NCI-H1092 (cell line): ENCODE measurements at places on chromosomes 5 and 9.

DNA sequence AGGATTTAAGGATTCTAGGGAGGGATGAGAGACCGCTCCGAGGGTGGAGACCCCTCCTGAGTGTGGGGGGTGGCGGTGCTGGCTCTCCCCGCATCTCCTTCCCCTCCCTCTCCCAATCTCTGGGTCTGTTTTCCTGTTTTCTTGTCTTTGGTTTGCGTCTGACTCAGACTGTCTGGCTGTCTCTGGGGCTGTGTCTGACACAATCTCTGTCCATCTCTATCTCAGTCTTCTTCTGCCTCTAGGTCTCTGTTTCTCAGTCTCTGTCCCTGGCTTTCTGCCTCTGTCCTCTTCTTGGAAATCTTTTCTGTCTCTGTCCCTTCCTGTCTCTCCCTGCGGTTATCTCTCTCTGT is 196 bp upstream of the GRM6 start:
- no peak for DNase-seq

DNA sequence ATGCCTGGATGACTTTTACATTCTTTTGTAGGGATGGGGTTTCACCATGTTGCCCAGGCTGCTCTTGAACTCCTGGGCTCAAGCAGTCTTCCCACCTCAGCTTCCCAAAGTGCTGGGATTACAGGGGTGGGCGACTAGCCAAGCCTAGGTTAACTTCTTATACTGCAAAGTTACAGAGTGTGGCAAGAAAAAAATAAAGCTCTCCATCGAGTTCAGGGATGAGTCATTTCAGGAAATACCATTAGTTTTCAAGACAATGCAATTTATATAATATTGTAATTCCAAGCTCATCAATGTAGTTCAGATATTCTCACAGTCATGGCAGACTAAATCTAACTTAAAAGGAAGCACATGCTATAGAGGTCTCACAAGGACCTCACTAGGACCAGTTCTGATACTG is 11.5 kb upstream of the ABO start:
- DNase-seq, result no peak

- DNase-seq, result no peak
Measured at GRCh38 chr9:92685022-92685421, 15.1 kb upstream of the IPPK start.

GRCh38 chr5:176819476-176819875 is 9.1 kb downstream of the UNC5A start:
- DNase-seq, result no peak

DNA sequence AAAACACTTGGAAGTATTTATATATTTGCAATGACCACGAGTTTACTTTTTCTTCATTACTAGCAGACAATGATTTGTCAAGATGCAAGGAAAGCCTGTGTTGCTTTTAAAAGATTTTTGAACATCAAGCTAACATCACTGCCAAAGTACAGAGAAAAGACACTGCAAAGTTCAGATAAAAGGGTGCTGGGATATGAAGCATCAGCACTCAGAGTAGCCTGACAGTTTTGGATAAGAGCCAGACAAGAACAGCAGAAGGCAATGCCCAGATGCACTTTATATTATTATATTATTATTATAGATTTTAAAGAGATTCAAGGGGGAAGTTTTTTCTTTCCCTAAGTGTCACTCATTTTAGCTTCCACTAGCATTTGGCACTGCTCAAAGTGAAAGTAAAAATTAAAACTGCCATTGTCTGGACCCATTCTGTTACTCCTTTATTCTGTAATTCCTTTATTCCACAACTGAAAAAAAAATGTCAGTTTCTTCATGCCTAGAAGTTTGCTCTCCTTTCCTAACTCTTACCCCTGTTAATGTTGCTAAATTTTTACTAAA is 240.6 kb downstream of the EFNA5 start:
- no peak for DNase-seq

GRCh38 chr5:151141535-151141934 is 16.0 kb downstream of the ANXA6 start:
- no peak for DNase-seq

GRCh38 chr5:88290801-88291200 is 22.2 kb upstream of the TMEM161B start:
- DNase-seq, result no peak

GRCh38 chr5:41403846-41404245 is 106.6 kb downstream of the PLCXD3 start:
- no peak for DNase-seq

GRCh38 chr5:36713541-36713940 is 107.1 kb downstream of the SLC1A3 start:
- DNase-seq, result no peak

DNA sequence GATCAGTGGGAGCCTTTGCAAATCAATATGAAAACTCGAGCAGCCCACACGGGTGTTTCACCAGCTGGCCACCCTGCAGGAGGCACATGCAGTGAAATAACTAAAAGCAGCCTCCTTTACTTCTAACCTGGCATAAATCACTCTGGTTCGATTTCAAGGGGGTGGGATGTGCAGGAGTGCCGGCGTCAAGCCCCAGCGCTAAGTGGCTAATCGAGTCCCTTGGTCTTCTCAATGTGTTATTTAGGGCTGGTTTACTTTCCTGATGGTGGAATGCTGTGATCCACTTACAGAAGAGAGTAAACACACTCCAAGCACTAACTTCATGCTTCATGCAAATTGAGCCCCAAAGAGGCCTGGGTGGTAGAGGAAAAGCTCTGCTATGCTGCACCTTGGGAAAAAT is 109.4 kb downstream of the TMEM174 start:
- DNase-seq, result peak; percentile 79

DNA sequence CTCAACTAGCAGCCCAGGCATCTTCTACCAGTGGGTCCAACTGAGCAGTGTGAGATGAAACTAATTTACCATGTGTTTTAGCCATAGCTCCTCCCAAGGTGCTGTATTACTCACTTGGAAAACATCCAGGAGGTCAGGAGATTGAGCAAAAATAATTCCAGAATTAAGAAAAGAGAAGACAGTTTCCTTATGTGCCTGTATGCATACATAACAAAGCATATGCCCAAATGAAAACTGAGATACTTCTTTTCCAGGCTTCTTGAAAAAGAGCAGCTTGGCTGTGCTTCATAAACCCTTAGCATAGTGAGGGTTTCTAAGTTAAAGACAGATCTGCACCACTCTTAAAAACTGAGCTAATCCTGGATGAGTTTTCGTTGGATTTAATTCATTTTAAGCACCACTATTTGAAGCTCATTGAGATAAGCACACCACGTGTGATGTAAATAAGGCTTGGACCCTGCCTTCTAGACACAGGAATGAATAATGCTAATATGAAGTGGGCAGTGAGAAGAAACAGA is 119.4 kb downstream of the ADAMTS12 start:
- DNase-seq, result no peak

DNA sequence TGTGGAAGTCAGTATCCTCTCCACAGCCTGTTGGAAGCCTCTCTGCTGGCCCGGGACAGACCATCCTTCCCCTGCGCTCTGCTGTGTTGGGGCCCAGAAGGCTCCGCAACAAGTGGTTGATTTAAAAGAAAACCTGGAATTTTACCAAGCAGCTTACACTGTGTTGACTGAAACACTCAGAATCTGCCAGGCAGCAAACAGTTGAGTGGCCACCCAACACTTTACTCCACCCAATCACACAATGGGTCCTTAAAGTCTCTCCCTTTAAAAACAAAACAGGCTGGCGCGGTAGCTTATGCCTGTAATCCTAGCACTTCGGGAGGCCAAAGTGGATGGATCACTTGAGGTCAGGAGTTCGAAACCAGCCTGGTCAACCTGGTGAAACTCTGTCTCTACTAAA is 28.0 kb upstream of the DMRT3 start:
- no peak for DNase-seq

DNA sequence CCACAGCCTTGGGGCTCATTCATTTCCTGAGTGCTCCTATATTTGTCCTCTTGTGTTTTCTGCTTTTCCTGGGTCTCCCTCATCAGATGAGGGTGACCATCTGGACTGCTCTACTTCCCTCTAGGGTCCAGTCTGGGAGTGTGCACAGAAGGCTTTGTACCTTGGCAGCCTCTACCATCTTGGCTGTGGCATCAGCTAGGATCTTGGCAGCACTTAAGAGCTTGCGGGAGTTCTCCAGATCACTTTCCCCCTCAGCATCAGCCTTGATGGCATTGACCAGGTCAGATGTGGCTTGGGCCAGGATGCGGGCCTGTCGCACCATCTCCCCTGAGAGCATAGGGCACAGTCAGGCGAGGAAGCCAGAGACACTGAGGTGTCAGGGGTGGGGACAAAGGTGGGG is 15.8 kb downstream of the TLN1 start:
- no peak for DNase-seq

GRCh38 chr9:16526380-16526779 is 344.1 kb downstream of the BNC2 start:
- DNase-seq, result no peak

- no peak for DNase-seq
Measured at GRCh38 chr5:116810951-116811350, 236.3 kb upstream of the SEMA6A start.

- no peak for DNase-seq
Measured at GRCh38 chr9:110543631-110544051, 35.9 kb downstream of the SVEP1 start.

DNA sequence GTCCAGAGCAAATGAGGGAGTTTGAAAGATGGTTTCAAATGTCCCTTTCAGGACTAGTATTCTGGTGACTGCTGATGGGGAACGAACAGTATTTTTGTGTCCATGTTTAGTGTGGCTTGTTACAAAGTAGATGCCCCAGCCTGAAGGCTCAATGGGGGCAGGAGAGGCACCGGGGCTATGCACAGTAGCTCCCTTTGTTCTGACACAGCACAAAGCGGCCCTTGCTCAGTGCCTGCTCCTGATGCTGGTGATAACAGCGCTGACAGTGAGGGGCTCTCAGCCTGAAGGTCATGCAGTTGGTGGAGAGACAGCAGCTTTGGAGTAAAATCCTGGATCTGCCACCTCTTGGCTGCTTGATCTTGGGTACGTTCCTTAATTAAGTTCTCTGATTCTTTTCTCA is 188.9 kb downstream of the SLIT3 start:
- DNase-seq, result no peak

GRCh38 chr9:63816751-63817621 is 1468.0 kb downstream of the FOXD4L5 start:
- no peak for DNase-seq

DNA sequence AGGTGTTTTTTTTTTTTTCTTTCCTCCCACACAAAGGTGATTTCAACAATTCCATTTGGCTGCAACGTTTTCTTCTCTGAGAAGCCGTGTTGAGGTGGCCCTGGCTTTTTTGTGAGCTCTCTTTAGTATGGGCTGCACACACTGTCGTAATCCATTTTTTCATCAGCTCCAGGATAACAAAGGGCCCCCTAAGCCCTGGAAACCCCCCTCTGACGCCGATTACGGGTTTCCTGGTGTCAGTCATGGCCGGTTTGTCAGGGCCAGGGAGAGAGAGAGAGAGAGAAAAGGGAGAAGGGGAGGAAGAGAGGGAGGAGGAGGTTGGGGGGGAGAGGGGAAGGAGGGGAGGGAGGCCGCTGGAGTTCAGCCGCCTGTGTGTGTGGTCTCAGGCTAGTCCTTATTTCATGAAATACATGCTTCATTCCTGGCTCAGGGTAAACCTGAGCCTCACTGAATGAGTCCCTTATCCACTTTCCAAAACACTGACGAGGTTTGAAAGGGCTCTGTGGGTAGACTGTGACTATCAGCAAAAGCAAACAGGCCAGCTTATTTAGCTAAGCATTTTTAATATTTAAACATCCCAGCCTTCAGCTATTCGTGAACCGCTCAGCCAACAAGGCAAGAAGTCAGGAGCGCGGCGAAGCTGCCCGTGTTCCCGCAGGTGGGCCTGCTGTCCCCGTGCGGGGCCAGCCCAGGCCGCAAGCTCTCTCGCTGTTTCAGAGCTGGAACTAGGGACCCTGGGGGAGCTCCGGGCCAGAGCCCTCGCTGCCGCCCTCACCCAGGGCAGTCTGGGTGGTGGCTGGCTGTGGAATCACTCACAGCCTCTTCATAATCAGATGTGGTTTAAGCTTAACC is 172.8 kb downstream of the ERCC6L2 start:
- DNase-seq, result peak; percentile 29

- DNase-seq, result no peak
Measured at GRCh38 chr5:122401976-122402725, 90.1 kb downstream of the SNCAIP start.
